ENCODE measurements at places on chromosomes 6 and 20.

DNA sequence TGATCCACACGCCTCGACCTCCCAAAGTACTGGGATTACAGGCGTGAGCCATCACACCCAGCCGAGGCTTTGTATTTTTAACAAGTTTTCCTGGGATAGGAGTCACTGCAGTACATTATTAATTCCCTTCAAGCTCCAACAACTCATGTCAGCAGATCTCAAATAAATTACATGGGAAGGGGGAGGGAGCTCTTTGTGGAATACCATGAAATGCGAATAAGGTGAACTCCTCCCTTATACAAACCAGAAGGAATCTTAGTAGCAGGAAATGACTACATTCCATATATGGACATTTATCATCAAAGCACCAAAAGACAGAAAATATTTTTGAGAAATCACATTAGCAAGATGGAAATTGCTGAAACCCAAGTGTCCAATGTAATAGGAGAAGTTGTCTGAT, 2.9 kb downstream of the GSS start:
- no peak for DNase-seq

DNA sequence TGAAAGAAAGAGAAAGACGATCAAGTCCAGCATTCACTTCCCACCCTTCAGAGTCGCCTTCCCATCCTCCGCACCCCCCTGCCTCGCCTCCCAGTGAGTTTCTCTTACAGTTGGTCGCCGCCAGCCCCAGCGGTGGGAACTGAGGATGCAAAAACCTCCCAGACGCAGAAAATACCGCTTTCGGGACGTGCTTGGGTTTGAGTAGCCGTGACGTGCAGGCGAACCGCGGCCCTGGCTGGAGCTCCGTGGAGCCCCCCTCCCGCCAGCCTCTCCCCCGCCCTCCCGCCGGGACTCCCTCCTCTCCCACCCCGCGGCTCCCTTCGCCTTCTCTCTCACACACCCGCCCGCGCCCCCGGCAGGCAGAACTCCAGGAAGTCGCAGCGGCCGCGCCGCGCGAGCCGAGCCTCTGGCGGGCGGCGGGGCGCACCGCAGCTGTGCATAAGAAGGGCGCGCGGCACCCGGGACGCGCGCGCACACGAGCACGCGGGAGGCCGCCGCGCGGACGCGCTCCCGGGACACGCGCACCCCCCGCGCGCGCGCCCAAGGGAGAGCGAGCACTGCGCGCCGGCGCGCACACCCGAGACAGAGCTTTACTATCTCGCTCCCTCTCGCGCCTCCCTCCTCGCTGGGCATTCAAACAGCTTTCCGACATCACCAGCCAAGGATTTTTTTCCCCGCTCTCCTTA, at the start of gene ADGRB3:
ADGRB3 (plus strand) TSS at position 557 of the 686 bp plus-strand sequence. CDS start 3,394 bp downstream, outside the sequence.
- peak; percentile 78 for DNase-seq

GRCh38 chr6:122066200-122066599, 333.3 kb upstream of the HSF2 start:
- DNase-seq: no peak

- DNase-seq: no peak
Observed at GRCh38 chr6:101102702-101103101, 221.6 kb upstream of the ASCC3 start.

DNA sequence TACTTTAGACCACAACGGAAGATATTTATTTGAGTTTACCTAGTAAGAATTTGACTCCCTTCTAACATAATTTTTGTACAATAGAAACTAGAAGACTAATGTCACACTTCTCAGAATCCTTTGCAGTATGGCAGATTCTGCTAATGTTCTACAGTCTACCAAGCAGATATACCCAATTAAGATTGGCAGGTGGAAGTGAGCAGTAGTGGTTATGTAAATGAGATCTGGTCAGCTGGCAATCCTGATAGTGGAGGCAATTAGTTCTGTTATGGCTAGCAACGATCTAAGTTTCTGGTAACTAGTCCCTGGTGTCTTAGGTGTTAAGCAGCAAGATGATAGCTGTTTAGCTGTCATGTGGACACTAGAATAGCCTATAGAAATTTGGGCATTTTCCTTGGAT, 101.0 kb downstream of the CENPW start:
- DNase-seq: no peak

DNA sequence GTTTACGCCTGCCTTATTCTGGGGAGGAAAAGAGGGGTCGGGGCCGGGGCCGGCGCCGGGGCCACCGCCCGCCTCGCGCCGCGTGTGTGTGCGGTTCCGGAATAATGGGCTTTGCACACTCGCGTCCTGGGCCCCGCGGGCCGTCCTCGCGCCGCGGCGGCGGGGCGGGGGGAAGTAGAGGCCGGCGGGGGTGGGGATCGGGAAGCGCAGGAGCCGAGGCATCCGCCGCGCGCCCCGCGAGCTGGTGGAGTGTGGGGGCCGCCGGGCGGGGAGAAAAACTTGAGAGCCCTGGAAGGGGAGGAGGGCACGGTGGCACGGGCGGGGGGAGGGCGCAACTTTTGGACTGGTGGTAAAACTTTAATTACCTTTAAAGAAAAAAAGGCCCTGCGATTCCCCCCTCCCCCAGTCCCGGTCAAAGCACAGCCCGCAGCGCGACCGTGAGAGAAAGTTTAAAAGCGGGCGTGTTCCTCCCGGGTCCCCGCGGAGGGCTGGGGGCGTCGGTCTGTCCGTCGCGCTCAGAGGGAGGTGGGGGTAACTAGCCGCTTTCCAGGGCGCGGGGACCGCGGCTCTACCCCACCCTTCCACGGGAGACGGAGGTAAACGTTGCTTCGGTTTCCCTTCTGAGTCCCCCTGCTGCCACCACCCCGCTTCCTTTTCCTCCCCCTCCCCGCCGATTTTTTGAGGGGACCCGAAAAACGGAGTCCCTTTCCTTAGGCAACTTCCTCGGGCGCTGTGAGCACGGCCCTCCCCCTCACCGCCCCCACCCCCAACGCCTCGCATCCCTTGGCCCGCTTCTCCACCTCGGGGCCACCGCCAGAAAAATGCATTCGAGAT, 1.9 kb downstream of the L3MBTL3 start:
- peak; percentile 14 for DNase-seq

DNA sequence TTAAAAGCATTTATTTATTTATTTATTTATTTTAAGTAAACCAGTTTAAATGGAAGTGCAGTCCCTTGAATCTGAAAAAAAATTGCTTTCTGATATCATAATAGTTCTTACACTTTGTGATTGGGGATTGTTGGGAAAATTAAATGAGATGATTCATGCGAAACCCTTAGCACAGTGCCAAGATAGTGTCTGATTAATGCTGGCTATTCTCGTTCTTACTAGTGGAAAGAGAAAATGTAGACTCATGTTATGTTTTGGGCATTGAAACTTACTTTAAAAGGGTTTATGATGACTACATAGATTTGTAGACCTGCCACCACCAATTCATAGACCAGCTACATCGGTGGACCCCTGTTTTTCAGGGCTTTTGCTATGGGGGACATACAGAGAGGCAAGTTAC, 229.2 kb upstream of the ZFP64 start:
- DNase-seq: no peak

- no peak for DNase-seq
Observed at GRCh38 chr6:167558246-167559177, 233.6 kb downstream of the TTLL2 start.

DNA sequence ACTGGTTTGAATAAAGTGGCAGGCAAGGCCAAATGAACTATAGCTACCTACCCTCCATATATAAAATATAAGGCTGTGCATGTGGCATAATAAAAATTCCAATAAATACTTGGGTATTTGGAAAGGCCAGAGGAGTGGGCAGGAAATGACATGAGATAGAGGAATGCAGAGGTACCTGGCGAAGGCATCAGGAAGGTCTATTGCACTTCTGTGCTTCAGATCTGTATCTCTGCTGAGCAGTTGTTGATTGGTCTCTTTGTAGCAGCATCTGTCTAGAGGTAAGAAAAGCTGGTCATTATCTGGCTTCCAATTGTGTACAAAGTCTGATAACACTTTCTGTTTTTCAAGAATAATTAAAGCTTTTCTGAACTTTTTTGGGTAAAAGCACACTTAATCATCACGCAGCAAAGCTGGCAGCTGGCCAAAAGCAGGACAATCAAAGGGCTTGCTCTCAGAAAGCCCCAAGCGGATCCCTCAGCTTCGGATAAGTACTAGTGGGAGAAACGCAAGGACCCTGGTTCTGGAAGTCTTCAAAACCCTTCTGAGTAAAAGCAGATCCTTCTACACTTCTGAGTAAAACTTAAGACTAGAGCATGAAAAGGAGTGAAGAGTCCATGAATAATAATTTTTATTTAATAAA, 120.1 kb upstream of the TCF21 start:
- no peak for DNase-seq

DNA sequence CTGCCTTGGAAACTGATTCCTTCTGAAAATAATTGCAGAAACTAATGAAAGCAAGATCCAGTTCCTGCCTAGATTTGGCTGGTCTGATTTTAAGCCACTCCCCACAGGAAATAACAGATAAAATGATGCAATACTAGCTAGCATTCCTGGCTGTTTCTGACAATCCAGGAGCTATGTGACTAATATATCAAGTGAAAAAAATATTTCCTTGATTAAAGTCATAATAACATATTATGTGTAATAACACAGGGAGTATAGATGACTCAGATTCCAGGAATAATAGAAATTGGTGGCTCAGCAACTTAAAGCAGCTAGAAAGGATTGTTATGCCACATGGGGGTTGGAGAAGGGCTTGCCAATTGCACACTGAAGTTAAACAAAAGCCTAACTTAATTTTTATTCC, 182.7 kb upstream of the SALL4 start:
- no peak for DNase-seq

DNA sequence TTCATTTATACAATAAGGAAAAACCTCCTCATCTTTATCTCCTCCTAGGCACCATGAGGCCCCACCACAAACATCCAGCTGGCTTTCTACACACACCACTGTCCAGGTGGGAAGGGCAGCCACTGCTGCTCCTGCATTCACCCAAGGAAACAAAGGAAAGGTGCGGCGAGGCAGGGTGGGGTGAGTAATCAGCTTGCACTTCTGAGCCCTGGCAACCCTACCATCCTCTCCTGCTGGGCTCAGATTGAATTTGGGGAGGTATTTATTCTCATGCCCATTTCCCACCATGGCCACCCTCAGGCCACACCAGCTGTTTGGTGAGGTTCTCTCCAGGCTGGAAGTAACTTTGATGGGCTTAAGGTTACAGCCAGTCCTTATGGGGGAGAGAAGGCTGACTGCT, 31.2 kb upstream of the SPDEF start:
- no peak for DNase-seq

DNA sequence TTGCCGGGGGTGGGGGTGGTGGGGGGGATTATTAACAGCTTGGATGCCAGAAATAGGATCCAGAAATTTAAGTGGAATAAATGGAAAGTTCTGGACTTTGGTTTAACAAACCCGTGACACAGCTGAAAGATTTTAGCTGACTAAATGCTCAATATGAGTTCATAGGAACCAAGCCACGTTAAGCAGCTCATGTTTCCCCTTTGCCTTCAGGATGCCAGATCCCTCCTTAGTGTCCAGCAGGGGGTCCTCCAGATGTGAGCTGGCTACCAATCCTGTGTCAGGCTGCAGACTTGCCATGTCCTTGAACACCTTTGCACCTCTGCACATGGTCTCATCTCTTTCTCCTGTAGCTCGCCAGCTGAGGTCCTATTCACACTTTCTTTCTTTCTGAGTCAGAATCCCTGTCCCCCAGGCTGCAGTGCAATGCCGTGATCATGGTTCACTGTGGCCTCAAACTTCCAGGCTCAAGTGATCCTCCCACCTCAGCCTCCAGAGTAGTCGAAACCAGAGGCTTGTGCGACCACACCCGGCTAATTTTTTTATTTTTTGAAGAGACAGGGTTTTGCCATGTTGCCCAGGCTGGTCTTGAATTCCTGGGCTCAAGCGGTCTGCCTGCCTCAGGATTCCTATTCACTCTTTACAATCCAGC, 133.3 kb upstream of the ARMC2 start:
- no peak for DNase-seq

GRCh38 chr6:150347845-150348244, 21.0 kb upstream of the IYD start:
- no peak for DNase-seq

- DNase-seq: no peak
Observed at GRCh38 chr6:122028933-122029522, 370.4 kb upstream of the HSF2 start.

GRCh38 chr6:16766836-16767745, 5.8 kb upstream of the ATXN1 start:
- no peak for DNase-seq

DNA sequence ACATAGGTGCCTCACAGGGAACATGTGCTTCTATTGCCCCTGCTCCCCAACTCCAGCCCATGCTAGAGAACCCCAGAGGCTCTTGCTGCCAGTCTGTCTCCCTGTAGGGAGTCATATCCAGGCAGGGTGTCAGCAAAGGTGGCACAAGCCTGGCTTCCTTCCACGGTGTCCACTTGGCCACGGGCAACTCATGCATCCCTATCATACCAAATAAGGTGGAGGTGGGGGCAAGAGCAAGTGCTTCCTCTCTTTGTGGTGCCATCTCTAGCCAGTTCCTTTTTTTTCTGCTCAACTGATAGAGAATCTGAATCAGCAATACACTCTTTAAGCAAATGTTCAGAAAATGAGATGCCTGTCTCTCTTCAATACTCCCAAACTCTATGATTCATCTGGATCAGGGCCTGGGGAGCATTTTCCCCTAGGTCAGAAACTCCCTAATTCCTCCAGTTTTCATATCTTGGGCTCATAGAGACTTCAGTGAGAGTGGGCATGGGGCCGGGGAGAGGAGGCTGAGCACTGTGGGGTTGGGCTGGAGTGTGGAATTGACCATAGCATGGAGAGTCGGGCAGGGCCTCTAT, 105.1 kb upstream of the GPR6 start:
- DNase-seq: no peak

- DNase-seq: peak; percentile 26
Observed at GRCh38 chr20:48697845-48698491, 129.8 kb downstream of the PREX1 start.

DNA sequence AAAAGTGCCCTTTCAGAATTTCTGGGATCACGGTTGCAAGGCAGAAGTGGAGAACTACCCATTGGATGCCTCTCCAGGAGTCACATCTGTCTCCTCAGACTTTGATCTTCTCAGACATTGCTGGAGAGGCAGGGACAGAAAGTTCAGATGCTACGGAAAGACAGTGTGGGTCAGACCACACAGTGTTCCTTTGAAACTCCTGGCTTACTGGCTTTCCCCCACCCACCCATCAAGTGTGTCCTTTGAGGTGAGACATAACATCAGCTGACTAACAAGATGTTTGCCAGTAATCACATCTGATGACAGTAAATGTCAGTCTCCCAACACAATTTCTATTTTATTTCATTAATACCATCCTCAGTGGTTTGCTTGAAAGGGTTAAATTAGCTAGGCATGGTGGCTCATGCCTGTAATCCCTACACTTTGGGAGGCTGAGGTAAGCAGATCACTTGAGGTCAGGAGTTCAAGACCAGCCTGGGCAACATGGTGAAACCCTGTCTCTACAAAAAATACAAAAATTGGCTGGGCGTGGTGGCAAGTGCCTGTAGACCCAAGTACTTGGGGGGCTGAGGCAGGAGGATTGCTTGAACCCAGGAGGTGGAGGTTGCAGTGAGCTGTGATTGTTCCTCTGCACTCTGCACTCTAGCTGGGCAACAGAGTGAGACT, 67.2 kb upstream of the SNX9 start:
- DNase-seq: no peak

GRCh38 chr6:139115989-139116758, 18.7 kb upstream of the HECA start:
- no peak for DNase-seq

- no peak for DNase-seq
Observed at GRCh38 chr6:4370066-4370465, 234.7 kb upstream of the ECI2 start.

- no peak for DNase-seq
Observed at GRCh38 chr6:30037182-30037788, 23.8 kb upstream of the POLR1H start.
